GM12865 (cell line): ENCODE measurements at places on chromosomes 13 and 19.

- no peak for DNase-seq
Observed at GRCh38 chr13:73429701-73430100, 370.9 kb downstream of the KLF5 start.

DNA sequence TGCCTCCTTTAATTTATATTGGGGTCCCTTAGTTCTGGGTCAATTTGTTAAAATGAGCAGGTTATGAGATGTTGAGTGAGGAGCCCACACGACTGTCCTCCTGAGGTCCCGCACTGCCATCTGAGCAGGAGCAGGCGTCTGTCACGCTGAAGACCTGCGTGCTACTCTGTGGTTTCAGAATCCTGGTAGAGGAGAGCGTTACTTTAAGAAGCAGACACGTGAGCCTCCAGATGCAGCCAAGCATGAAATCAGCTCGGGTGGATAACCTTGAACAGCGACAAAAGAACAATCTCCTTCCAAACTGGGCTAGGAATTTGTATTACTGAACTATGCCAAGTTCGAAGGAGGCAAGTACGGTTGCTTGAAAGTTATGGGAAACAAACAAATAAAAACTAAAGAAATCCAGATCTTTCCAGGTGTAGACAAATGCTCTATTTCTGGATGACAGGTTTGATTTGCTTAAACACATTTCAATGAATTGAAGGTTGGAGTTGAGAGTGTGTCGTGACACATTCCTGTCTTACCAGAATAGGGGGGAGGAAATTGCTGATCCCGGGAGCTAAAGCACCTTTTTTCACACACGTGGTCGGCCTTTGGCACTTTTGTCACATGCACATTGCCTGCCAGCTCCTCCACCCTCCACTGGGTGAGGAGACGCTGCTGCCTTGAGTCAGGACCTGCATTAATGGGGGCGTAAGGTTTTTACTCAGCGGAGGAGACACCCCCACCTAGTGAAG lies 945.5 kb upstream of the SLC10A2 start:
- no peak for DNase-seq

- DNase-seq = no peak
Observed at GRCh38 chr19:30799865-30800755, 427.9 kb downstream of the ZNF536 start.

- peak; percentile 46 for DNase-seq
Observed at GRCh38 chr19:58328999-58329398, 2.2 kb downstream of the ZSCAN22 start.

- DNase-seq = peak; percentile 53
Observed at GRCh38 chr13:110138010-110138699, 168.8 kb downstream of the COL4A1 start.

DNA sequence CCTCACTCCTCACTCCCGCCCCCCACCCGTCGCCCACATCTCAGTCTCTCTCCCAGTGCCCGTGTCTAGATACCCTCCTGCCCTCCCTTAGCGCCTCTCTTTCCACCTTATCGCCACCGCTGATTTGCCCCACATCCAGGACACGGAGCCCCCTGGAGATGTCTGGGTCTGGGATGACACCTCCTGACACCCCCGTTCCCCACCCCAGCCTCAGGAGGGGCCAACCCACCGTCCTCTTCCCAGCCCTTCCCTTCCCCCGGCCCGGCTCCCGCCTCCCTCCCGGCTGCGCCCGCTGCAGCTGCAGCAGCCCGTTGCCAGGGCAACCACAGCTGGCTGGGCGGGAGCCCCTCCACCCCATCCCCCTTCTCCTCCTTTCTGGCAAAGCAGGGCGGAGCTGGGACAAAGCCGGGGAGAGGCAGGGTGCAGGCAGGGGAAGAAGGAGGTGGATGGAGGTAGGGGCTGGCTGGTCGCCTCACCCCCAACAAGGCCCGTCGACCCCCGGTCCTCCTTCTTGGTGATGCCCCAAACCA lies 13.5 kb downstream of the DPF1 start:
- DNase-seq = no peak

GRCh38 chr19:48837687-48838086 lies 1.4 kb upstream of the HSD17B14 start:
- no peak for DNase-seq

DNA sequence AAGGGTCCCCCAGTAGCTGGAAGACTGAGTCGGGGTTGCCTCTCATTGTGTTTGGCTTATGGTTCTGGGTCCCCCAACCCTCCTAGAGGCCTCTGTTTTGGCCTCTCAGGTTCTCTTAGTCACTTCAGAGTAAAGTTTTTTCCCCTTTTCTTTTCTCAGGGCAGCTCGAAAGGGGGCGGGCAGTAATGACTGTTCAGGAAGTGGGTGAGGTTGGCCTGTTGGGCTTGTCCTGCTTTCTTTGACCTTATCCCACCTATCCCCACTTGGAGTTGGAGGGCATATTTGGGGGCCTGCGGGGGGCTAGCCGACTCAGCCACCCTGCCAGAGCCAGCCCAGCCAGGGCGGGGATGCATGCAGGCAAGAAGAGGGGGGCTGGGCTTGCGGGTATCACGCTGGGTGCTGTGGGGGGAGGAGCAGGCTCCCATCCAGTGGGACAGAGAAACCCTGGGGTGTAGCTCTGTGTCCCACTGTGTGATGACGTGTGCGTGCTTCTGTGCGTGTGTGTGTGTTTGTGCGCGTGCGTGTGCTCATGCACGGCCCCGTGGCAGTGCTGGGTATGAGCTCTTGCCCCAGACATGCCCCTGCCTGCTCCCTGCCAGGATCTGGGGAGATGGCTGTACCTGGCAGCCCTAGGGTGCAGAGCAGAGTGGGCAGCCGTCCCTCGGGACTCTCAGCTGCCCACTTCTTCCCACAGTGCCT lies 1.4 kb downstream of the CIC start:
- DNase-seq = peak; percentile 84

DNA sequence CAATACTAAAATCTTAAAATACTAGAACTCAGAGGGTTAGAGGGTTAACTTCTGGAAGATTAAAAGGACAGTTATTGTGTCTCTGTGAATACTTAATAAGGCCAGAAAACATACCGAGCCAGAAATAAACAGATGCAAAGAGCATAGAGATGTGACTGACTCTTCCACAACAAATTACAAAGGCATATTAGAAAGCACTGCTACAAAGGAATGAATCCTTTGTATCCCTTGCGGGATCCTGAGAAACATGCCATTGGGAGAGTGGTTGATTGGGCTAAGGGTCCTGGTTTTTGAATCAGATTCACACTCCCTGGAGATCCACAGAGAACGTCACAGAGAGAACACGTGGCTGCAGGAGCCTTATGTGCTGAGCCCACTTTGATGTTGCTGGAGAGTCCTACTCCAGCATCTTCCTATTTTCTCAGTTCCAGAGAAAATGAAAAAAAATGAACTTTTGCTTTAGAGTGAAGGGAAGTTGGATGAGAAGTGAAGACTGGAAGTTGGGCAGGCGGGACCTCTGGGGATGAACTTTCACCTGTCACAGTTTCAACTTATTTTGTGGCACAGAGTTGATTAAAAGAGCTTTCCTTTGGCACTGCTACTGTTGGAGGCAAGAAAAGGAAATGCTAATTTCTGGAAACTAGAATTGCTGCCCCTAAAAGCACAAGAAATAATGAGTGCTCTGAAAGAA lies 309.9 kb downstream of the DCT start:
- DNase-seq = no peak

- DNase-seq = peak; percentile 88
Observed at GRCh38 chr13:71290963-71291841, 575.8 kb downstream of the DACH1 start.

DNA sequence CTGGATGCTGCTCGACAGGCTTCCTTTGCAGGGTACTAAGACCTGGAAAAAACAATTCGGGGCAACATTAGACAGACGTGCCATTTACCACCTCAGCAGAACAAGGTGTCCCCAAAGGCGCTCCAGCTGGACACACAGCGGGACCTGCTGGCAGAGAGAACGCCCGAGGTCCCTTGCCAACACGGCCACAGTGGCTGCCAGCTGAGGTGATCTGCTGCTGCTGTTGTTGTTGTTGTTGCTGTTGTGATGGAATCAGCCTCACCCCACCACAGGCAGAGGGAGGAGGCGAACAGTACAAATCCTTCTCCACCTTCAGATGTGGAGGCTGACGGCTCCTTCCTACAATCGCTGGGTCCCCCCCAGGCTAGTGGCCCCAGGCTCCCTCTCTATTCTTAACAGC lies 25.2 kb downstream of the ANKRD27 start:
- no peak for DNase-seq

- DNase-seq = no peak
Observed at GRCh38 chr13:106098778-106099177, 436.7 kb downstream of the EFNB2 start.

DNA sequence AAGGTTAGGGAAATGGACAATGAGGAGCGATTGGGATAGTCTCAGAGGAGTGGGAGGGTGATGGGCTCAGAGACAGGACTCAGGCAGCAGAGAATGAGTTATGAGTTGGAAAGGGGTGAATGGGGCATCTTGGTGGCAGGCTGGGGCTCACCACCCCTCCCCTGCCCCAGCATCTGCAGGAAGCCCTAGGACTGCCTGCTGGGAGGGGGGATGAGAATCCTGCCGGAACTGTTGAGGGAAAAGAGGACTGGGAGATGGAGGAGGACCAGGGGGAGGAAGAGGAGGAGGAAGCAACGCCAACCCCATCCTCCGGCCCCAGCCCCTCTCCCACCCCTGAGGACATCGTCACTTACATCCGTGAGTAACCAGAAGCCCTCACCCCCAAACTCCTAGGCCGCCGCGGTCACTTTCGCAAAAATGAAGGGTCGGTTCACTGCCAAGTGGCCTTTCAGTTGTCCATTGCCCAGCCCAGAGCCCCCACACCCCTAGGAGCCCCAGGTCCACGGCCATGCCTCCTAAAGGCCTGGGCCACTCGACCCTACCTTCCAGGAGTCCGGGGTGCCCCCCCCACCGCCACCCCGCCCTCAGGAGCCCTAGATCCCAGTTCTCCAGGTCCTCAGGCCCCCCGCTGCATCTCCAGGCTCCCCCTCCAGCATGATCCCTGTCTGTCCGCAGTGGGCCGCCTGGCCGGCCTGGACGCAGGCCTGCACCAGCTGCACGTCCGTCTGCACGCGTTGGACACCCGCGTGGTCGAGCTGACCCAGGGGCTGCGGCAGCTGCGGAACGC lies 764 bp downstream of the CLEC11A start:
- DNase-seq = no peak

DNA sequence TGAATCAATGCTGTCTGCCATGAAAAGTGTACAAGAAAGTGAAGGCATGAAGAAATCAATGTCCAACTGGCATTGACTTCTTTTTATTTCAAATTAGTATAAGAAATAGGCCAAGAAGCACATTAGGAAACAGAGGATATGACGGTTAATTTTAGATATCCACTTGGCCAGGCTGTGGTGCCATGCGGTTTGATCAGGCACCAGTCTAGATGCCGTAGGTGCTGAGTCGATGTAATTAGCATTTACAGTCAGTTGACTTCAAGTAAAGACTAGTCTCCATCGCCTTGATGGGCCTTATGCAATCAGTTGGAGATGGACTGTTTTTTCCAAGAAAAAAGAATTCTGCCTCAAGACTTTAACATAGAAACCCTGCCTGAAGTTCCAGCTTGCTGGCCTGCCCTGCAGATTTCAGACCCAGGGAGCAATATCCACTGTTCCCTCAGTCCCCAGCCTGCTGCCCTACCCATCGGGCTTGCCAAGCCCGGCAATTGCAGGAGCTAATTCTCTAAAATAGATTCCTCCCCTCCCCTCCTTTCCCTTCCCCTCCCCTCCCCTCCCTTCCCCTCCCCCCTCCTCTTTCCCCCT lies 120.5 kb upstream of the PEG3 start:
- no peak for DNase-seq

DNA sequence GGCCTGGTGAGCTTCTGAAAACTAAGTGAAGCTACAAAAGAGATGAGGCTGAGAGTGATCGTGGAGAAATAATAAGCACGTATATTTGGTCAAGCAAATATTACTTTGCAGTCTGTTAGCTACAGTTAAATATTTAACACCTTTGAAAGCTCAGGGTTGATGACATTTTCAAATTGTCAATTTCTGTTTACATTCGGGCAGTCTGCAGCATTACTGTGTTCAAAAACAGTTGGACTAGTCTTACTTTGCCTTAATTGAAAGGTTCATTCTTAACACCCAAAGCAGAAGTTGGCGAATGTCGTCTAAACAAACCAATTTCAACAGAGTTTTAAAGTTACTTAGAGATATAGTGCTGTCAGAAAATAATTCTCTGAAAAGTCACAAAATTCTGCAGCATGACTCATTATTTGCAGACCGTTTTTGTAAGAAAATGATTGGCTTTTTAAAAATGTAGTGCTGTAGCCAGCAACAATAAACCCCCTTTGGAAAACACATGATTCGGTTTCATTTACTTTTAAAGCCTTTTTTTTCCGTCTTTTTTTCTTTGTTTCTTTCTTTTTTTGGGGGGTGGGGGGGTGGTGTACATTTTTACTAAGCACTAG lies 549.0 kb downstream of the GPC6 start:
- DNase-seq = no peak

DNA sequence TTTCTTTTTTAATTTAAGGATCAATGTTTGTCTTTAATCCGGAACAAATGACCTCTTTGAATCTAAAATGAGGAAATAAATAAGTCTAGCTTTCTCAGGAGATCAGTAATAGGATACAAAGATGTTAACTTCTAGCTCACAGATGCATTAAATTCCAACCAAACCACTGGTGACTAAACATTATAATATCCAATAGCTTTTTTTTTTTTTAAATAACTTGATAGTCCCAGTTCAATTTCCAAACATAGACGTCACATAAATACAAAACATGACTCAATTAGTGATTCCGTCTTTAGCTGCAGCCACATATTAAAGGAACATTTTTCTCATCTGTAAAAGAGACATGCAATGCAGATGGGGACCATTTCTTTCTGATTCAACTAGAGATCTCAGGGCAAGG lies 390.5 kb upstream of the PCDH9 start:
- DNase-seq = no peak

GRCh38 chr19:6765738-6766356 lies 1.4 kb downstream of the SH2D3A start:
- no peak for DNase-seq
